Activated CD8-positive, alpha-beta memory T cell treated with anti-CD3 and anti-CD28 coated beads, Interleukin-2, amount 50 U/mL, for 4 hours (primary cell): ENCODE measurements at places on chromosomes 12 and 14.

- no peak for DNase-seq
Observed at GRCh38 chr14:48983351-48983888, 602.8 kb downstream of the RPS29 start.

- DNase-seq, result no peak
Observed at GRCh38 chr14:68932231-68932630, 46.9 kb downstream of the ACTN1 start.

DNA sequence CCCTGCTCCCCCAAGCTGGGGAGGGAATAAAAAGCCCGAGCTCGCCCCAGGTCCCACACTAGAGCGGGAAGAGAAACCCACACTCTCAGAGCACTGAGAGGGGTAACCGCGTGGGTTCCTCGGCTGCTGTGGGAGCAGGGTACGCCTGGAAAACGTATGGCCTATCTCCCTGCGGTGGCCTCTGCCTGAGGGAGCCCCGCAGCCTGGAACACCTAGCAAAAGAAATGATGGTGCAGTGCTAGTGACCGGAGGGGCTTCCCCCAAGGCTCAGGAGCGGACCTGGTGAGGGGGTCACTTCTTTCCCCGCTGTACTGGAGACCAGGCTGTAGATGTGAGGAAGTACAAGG is 2.5 kb upstream of the OR4N2 start:
- no peak for DNase-seq

DNA sequence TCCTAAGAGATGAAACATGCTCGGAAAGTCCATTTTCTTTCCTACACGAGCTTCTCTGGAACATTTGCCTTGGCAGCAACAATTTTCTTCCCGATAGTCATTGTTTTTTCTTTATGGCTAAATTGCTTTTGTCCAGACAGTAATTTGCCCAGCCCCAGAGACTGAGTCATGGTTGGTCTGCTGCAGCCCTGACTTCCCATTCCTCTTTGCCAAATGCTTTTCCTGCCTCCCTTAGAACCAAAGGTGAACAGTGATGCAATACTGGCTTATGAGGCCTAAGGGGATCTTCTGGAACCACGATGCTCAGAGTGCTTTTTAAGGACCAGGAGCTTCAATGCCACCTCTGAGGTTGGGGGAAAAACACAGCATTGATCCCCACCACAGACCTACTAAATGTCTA is 1599.6 kb upstream of the TMEM132C start:
- DNase-seq, result no peak

- peak; percentile 84 for DNase-seq
Observed at GRCh38 chr12:122860040-122860853, 25.0 kb downstream of the HIP1R start.

DNA sequence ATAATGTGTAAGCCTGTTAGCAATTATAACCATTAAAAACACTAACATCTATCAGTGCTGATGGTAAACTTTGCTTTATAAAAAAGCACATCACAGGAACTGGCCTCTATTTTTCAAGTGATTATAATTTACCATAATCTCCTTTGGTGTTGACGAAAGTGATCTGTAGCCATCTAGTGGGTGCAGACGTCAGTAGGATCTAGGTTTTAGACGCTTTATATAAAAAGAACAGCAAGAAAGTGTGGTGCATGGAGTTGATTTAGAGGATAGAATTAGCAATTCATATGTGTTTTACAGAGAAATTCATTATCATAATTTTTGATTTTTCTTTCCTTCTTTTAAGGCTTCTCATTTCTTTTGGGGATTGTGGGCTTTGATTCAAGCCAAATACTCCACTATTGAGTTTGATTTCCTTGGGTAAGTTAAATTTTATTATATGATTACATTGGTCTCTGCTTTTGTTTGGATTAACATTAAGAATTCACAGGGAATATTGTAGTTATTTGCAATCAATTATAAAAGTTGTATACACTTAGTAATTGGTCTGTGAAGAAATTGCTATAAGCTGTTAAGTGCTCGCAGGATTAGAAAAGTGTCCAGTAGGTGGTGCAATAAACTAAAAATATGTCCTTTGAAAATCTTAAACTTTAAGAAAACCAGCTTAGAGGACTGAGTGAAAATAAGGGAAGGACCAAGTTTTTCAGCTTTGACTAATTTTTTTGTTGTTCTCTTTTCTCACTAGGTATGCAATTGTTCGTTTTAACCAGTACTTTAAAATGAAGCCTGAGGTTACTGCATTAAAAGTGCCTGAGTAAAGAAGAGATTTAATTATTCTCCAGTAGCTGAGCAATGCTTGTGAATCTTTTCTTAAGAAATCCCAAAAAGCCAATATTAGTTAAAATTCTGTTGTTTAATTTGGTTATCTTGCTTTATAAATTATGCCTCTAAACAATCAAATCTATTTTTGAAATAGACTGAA is 59.5 kb downstream of the ETNK1 start:
- DNase-seq, result no peak

GRCh38 chr14:21269252-21270046 is at the start of gene HNRNPC:
Gene HNRNPC, minus strand, starts transcription at chr14:21269442. Its CDS starts 35,249 bp downstream, at chr14:21234193.
- DNase-seq, result peak; percentile 100

DNA sequence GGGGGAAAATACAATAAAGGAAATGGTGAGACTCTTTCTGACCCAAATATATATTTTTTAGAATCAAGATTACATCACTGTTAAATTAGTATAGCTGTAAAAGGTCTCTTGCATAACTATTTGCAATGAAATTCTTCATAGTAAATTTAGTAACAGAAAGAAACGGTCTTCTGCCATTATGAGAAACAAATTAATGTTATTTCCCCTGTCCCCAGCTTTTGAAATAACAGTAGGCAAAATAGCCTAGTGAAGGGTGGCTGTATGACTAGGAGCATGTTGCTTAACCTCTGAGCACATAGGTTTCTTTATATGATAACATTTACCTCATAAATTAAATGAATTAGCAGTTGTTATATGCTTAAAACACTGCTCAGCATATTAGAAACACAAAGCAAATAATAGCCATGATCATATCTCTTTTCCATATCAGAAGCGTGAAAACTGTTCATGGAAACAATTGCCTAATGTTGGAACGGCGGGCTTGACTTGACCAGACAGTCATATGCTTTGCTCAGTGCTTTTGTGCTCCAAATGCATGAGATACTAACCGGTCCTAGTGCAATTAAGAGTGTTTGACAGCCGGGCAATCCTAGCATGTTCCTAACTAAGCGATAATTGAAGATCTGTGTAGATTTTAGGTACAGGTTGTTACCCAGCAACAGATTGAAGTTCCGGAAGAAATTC is 24.0 kb downstream of the BHLHE41 start:
- no peak for DNase-seq

DNA sequence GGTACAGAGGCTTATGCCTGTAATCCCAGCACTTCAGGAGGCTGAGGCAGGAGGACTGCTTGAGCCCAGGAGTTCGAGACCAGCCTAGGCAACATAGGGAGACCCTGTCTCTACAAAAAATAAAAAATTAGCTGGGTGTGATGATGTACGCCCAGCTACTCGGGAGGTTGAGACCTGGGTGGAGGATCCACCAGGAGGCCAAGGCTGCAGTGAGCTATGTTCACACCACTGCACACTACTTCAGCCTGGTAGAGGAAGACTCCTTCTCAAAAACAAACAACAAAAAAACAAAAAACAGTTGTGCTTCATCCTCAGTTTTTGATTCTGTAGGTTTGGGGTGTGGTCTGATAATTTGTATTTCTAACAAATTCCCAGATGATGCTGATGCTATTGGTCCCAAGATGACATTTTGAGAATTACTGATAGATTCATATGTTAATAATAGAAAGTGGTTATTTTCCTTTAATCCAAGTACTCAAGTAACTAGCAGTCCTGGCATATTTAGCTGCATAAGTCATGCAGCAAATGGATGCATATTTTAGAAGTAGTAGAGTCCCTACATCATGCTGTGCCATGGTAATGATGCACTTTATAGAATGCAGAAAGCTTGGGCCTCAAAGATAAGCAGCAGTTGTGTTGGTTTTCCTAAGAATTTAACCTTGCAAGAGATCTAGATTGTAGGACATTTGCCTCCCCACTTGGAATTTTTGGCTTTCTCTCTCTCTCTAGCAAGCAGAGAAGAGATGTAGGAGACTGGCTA is 76.1 kb upstream of the PAWR start:
- DNase-seq, result no peak

- DNase-seq, result no peak
Observed at GRCh38 chr12:52200086-52200780, 8.4 kb upstream of the KRT80 start.

DNA sequence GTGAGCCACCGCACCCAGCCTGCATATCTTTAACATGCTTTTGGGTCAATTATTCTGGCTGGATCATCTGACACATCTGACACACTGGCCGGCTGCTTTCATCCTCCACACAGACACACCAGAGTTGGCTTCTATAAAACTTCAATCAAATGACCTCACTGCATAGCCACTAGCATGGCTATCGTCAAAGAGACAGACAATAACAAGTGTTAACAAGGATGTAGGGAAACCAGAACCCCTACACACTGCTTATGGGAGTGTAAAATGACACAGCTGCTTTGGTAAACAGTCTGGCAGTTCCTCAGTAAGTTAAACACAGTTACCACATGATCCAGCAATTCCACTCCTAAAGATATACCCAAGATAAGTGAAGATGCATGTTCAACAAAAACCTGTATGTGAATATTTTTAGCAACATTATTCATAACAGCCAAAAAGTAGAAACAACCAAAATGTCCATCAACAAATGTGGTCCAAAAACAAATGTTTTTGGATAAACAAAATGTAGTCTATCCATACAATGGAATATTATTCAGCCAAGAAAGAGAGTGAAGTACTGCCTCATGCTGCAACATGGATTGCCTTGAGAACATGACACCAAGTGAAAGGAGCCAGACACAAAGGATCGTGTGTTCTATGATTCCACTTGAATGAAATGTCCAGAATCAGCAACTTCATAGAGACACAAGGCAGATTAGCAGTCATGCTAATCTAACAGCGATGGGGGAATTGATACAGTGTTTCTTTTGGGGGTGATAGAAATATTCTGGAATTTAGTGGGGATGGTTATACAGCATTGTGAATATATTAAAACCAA is 10.1 kb downstream of the KDM2B start:
- no peak for DNase-seq

DNA sequence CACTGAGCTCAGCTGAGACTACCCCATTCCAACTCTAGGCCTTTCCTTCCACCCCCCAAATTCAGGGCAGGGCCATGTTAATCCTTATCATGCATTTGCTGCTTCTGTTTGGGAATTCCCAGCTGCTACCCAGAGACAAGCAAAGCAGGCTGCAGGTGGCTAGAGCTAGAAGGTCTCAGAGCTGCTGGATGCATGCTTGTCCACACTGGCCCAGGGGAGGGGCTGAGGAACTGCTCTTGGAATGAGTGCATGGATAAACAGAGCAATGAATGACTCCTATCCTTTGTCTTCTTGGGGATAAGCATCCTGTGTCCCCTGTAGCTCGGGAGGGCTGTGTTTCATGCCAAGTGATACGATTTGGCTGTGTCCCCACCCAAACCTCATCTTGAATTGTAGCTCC is 136.8 kb upstream of the NOS1 start:
- DNase-seq, result no peak

- DNase-seq, result no peak
Observed at GRCh38 chr14:60658909-60659585, 9.8 kb upstream of the SIX1 start.

GRCh38 chr12:128387811-128388422 is 120.9 kb downstream of the TMEM132C start:
- DNase-seq, result no peak

GRCh38 chr14:93676416-93676958 is 111.8 kb downstream of the PRIMA1 start:
- no peak for DNase-seq

GRCh38 chr12:50107416-50108268 is 3.8 kb downstream of the GPD1 start:
- no peak for DNase-seq

DNA sequence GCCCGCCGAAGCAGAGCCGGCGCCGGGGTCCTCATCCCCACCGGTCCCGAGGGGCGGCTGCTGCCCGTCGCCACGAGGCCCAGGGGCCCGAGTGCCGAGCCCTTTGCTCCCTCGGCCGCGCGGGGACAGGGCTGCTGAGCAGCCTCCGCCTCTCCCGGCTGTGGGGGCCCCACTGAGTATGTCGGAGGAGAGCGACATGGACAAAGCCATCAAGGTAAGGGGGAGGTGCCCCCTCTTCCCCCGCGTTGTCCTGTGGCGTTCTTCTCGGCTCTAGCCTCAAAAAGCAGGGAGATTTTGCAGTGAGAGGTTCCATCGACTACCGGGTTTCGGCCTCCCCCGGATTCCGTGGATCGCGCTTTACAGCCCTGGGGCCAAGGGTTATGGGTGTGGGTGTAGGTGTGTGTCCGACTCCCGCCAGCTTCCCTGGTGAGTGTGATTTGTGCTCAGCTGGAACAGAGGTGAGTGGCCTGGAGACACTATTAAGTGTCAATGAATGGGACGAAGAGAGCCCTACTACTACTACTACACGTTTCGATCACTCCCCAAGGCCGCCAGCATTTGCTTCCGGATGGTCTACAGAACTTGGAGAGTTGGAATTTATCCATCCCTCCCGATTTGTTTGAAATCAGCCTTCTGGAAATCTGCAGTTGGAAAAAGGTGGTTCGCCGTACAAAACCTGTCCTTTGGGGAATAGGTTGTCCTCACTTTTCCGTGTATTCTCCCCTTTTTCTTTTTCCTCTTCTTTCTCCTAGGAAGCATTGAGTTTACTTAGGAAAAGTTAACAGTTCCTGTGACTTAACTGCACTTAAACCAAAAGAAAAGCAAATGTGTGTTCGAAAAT is 748 bp downstream of the MAPKAPK5 start:
- no peak for DNase-seq

- DNase-seq, result no peak
Observed at GRCh38 chr12:3293446-3294161, 197.4 kb upstream of the PRMT8 start.

DNA sequence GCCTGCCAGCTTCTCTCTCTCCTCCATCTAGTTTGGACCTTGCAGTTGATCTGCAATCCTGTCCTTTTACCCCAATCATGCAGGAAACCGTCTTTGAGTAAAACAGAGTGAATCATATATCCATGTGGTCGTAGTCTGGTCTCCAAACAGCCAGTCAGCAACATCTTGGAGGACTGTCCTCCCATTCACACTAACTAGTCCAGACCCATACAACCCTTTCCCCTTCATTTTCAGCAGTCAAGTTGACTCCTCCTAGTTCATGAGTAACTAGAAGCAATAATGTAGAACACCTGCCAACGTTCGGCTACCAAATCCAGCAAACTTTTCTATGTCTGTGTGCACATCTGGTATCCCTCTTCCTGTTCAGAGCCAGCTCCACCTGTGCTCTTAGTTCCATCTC is 10.8 kb upstream of the BIN2 start:
- no peak for DNase-seq

DNA sequence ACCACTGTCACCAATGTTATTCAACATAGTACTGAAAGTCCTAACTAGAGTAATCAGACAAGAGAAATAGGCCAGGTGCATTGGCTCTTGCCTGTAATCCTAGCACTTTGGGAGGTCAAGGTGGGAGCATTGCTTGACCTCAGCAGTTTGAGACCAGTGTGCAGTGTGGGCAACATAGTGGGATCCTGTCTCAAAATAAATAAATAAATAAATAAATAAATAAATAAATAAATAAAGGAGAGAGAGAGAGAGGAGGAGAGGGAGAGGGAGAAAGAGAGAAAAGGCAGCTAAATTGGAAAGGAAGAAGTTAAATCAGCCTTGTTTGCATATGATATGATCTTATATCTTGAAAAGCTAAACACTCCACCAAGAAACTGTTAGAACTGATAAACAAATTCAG is 115.3 kb downstream of the FAR2 start:
- no peak for DNase-seq
